ENCODE measurements at places on chromosomes 4 and X.

- DNase-seq = no peak
These were observed 4.0 kb downstream of the TXK start for GRCh38 chr4:48130100-48130499.

DNA sequence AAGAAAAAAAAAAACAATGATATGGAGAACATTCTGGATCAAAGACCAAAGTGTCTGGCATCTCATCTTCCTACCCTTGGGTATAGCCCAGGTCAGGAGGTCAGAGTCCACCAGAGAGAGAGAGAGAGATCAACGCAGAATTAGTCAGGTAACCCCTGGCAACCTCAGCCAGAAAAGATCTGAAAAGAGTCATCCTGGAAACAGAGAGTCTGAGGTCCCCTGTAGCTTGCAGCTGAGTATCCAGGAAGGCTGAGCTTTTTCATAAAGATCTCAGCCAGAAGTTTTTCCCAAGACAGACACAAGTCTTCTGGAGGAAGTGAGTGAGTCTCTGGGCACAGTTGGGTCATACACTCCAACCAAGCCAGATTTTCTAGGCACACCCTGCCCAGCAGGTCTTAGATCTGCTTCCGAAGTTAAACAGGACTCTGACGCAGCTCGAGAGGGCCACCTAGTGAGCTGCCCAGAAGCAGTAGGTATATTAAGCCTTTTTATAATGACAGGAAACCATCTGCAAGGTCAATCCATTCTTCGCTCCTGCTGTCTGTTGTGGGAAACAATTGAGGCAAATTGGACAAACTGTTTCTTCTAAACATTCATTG lies 35.7 kb downstream of the ACE2 start:
- no peak for DNase-seq

DNA sequence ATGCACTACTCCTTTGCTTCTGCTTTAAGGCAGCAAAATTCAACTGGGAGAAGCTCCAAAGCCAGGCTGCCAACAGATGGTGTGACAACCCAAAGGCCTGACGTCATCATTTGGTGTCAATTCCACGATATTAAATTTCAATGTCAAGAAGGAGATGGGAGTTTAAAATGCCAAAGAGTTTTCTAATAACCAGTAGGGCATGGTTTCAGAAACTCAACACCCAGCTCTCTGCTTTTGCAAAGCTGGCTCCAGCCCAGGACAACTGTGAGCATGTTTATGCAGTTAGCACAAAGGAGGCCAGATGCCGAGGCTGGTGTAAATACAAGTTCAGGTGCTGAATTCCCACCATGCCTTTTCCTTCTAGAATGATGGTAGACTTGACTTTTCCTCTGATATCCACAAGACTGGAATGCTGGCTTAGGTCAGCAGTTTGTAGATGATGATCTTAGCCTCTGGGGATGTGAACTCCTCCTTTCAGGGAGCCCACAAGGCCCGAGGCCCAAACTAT lies 67.3 kb downstream of the AFAP1 start:
- no peak for DNase-seq

GRCh38 chr4:159191989-159192388 lies 89.1 kb downstream of the RAPGEF2 start:
- no peak for DNase-seq

- no peak for DNase-seq
These were observed 108.8 kb upstream of the KIT start for GRCh38 chr4:54548831-54549460.

DNA sequence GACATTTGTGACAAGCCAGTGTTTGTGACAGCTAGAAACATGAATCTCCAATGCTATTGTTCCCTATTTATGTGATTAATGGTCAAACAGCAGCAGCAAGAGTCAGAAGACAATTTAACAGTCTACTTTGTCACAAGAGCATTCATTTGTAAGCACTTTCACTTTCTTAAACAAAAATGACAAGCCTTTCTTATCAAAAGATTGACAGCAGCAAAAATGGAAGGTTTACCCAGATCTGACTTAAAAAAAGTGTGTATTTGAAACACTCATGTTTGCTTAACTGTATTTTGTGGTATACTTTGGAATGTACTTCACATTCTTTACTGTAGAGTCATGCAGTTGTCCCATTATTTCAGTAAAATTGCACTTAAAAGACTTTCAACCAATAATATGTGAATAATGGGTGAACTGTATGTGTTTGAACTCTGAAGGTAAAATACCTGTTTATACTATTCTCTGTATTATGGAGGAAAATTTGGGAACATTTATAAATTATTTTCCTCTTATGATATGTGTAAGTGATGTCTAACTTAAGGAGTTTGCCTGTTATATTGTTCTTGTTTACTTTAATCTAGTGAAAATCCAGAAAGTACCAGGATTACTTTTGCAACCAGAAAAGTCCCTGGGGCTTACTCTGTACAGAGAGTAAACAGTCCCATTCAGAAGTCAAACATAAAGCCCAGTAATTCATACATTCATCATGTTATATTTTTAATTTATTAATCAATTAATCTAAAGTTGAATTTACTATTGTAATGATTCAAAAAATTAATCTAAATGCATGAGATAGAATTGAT lies 314.9 kb upstream of the TRAM1L1 start:
- DNase-seq = no peak

DNA sequence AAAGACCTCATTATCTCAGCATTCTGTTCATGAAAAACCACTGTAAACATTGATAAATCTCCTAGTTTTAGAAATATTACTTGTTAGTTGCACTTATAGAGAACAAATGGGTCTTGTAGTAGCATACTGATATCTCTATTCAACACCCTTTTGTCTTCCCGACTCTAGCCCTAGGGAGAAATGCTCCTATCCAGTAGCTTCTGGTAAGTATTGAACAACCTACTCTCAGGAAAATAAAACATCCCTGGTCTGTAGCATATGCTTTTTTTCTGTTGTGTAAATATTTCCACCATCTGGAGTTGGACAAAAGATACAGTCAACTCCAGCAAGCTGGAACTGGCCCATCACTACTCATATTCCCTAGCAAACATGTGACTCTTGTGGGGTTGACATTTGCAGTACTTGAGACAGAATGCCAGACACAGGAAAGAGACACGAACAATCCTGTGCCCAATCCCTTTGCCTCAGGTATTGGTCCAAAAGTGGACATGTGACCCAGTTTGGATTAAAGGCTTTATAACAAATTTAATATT lies 188.2 kb downstream of the GC start:
- DNase-seq = peak; percentile 74

DNA sequence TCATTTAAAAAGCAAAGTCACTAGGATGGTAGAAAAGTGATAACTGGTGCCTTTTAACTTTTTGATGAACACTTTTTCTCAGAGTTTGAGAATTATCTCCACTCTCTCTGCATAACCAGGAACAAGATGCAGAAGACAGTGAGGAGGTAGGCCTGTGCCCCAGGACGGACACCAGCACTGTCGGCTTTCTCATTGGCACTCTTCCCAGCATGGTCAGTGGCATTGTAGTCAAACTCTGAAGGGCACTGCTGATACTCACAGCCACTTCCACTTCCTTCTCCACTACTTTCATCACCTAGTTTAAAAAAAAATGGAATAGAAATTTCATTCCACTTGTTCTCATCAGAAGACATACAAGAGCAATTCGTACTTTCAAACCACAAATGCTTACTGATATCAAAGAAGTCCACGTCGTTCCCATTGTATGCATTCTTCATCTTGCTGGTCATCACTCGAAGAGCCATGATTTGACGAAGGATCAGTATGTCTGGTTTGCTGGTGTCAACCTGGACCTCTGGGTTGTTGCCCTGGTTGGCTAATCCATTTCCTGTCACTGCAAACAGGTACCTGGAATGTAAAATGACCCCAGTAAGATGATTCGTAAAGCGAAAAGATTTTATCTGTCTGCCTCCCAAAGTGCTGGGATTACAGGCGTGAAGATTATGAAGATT lies 84.8 kb upstream of the TFDP3 start:
- no peak for DNase-seq

- no peak for DNase-seq
These were observed 212.8 kb upstream of the PDE5A start for GRCh38 chr4:119841361-119841760.

DNA sequence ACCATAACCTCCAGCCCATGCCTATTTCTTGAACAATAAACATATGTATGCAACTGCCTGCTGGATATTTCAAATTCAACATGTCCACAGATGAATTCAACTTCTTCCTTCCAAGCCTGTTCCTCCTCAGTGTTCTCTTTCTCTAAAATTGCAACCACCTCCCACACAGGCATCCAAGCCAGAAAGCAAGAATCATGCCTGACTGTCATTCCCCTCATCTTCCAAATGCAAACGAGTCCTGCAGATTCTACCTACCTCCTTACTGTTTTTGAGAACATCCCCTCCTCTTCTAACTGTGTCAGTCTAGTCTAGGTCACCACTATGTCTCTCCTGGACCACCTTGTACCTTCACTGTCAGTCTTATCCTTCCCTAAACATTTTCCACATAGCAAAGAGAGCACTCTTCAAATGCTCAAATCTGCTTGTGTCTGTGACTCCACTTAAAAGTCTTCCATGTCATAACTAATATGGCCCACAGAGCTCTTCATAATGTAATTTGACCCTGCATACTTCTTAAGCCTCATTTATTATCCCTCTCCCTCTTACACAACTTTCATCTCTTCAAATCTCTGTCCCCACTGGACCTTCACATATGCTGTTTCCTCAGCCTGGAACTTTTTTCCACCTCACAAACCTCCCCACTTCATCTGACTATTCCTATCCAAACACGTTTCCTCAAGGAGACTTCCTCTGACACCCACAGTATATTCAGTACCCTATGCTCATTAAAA lies 25.7 kb downstream of the MAPK10 start:
- DNase-seq = peak; percentile 6

- no peak for DNase-seq
These were observed 29.8 kb upstream of the STOX2 start for GRCh38 chr4:183875251-183875825.

GRCh38 chrX:1249101-1249887 lies 19.3 kb upstream of the CSF2RA start:
- no peak for DNase-seq

DNA sequence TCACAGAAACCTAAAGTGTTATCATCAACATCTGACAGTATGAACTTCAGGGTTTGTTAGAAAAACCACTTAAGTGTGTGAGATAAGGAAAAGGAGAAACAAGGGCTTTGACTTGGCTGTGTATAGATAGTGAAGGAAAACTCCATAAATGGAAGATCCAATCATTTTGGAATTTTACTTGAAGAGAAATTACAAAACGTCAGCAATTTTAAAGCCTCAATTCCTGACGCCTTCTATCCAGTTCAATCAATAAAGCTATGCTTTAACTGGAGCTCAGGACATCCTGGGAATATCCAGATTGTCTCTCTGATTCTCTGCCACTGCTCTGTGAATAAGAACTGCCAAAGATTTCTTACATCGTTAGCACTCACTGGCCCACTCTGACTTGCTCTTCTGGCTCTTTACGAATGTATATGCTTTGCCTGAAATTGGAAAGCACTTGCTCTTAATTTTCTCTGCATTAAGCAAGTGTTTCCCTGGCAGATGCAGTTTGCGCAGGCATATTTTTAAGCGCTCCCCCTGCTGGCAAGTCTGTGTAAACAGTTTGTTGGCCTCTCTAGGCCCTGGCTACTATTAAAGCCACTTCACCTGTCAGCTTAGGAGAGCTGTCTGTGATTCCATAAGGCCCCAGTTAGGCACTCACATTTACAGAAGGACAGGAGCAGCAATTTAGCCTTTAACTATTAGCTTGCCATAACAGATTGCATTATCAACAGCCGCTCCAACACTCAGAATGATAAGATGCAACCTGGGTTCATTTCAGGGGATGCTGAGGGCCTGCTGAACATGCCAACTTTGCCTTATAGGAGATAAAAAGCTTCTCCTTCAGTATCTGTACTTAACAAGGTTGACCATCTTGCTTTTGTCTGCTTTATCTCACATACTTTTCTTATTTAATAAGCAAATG lies 251.4 kb upstream of the DDX53 start:
- no peak for DNase-seq

Measured in NCI-H187 (cell line).